ENCODE measurements at places on chromosomes 2 and 18.

GRCh38 chr18:55249550-55249949 lies 290.3 kb upstream of the CCDC68 start:
- no peak for DNase-seq

- DNase-seq, result no peak
Observed at GRCh38 chr18:28963481-28963880, 786.6 kb upstream of the CDH2 start.

DNA sequence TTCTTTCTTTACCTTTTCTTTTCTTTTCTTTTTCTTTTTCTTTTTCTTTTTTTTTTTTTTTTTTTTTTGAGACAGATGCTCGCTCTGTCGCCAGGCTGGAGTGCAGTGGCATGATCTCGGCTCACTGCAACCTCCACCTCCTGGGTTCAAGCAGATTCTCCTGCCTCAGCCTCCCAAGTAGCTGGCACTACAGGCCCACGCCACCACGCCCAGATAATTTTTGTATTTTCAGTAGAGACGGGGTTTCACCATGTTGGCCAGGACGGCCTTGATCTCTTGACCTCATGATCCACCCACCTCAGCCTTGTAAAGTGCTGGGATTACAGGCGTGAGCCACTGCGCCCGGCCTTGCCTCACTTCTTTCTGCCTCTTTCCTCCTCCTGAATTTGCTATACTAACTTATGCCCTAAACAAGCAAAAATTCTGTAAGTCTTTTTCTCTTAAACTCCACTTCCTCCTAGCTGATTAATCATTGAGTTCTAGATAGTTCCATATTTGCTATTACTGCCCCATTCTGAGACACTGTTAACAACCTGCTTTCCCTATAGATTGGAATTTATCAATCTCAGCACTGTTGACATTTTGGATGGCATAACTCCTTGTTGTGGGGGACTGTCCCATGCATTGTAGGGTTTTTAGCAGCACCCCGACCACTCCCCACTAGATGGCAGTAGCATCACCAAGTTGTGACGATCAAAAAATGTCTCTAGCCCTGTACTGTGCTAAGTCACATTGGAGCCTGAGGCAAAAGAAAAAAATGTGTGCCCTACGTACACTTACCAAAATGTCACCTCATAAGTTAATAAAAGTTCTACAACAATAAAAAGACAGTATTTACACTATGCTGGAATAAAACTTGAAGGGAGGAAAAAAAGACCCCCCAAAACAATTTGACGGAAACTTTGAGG lies 16.4 kb upstream of the THADA start:
- no peak for DNase-seq

DNA sequence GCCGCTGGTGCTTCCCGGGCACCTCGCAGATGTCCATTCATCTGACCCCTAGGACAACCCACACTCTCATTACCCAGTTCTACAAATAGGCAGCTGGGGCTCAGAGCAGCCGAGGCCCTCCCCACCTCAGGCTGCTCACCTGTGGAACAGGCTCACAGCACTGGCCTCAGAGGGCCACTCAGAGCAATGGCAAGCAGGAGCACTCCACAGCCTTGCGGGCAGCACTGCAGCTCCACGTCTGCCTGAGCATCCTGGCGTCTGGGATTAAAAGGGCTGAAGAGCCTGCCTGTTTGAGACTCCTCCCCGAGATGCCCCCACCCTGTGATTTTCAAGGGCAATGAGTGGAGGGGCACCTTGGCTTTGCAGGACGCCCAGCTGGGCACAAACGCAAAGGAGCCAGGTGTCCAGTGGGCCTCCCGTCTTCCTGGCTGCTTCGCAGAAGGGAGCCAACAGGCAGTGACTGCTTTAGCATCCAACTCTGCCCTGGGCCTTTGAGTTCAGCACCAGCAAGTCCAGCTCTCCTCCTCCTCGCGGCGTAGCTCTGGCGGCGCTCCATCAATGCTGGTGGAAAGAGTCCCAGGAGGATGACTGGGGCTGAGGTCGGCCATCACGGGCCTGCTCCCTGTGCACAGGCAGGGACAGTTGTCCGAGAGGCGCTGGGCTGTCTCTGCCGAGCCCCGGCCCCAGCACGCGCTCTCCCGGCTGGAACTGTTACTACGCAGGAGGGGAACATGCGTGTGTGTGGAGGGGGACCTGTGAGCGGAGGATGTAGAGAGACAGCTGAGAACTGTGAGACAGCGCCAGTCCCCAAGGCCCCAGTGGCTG lies 297.2 kb downstream of the NDUFA10 start:
- no peak for DNase-seq

GRCh38 chr2:38932586-38932985 lies 42.9 kb downstream of the ARHGEF33 start:
- no peak for DNase-seq

DNA sequence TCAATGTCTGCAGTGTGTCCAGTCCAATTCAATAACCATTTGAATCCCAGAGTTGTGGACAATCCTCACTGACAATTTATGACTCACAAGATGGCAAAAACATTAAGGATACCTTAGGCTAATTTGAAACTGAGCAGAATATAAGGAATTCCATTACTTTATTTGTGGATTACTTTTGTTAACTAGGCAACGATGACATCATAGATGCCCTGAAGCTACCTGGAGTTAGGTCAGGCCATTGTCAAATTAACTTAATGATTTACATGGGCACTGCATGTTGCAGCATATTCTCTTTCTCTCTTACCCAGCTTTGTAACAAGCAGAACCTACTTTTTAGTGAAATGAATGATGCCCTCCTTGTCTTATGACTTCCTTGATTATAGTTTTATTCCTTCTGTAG lies 100.0 kb upstream of the CDCA7 start:
- DNase-seq, result no peak

GRCh38 chr2:71340176-71340575 lies 8.6 kb downstream of the ZNF638 start:
- no peak for DNase-seq

- no peak for DNase-seq
Observed at GRCh38 chr2:63977904-63978303, 41.3 kb downstream of the VPS54 start.

DNA sequence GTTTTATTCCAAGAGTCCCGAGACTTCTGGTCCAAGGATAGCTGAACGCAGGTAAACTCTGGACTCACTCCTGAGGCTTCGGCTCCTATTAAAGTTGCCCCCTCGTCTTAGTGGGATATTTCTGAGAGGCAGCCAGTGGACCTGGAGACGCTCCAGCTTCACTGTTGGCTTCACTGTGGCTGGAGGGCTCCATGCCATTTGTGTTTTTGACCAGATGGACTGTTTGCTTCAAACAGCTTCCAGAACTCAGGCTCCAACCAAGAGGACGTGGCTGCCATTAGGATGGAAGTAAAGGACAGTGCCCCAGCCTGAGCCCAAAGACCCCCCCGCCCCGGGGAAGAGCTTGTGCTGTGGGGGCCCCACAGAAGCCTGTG lies 94.4 kb upstream of the LDAH start:
- no peak for DNase-seq

DNA sequence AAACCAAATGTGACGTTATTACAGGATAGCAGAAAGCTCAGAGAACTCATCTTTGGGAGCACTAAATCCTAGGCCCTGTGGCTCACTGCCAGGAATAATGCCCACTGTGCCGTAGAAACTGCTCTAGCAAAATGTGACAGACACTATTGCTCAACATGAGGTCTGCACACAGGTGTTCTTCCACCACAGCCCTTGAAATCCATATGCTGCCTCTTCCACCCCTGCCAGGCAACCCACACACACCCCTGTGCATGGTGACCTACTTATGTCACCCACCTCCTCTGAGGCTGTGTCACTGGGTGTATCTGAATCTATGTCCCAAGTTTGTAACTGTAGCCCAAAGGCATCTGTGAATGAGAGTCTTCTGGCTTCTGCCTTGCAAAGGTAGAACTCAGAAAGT lies 66.1 kb upstream of the MBOAT2 start:
- DNase-seq, result no peak

DNA sequence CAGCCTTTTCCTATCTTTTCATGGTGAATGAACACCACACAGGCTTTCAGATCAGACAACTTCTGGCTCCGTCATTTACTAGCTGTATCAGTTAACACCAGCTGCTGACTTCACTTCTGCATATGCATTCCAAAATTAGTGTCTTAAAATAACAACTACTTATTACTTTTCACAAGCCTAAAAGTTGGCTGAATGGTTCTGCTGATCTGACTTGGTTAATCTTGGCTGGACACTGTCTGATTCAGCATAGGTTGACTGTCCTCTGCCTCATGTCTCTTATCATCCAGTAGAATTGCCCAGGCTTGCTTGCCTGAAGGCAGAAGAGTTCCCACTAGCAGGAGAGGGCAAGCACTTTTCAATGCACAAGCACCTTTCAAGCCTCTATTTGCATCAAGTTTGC lies 72.7 kb downstream of the MARCHF4 start:
- DNase-seq, result no peak

GRCh38 chr2:11787991-11788390 lies 41.6 kb downstream of the LPIN1 start:
- no peak for DNase-seq

DNA sequence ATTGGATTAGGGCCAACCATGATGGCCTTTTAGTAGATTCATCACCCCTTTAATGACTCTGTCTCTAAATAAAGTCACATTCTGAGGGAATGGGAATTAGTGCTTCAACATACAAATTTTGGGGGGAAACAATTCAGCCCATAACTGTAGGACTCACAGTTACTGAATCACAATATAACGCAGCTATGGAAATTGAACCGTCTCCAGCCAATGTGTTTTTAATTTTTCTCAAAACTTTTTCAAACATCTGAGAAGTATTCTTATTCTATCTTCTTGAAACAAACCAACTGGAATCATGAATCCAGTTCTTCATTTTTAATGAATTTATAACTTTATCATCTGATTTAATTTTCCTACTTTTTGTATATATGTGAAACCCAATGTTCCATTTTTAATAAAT lies 373.1 kb upstream of the SYT4 start:
- no peak for DNase-seq

DNA sequence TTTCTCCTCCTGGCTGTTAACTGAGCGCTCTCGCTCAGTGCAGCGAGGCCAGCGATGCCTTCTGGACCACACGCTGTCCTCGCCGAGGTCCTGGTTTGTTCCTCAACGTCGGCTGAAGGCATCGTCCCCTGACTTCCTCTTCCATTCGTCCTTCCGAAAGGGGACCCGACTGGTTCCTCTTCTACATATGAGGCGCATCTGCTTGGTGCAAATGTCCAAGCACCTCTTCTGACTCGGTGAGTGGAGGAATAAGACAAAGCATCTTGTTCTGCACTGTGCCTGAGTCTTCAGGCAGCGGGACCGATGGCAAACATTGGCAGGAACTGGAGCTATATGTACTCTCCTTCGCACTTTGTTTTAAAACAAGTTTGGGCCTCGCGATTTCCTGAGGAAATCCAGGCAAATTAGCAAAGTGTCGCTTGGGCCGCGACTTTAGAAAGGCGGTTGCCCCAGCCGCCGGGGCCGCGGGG lies 621 bp upstream of the KCNS3 start:
- peak; percentile 38 for DNase-seq

GRCh38 chr2:150230004-150230403 lies 257.5 kb downstream of the RND3 start:
- DNase-seq, result no peak

- no peak for DNase-seq
Observed at GRCh38 chr18:46591783-46592391, 65.1 kb downstream of the LOXHD1 start.

GRCh38 chr2:235685024-235685721 lies 191.3 kb downstream of the AGAP1 start:
- DNase-seq, result no peak

- DNase-seq, result no peak
Observed at GRCh38 chr2:122523143-122523542, 767.7 kb downstream of the TSN start.

DNA sequence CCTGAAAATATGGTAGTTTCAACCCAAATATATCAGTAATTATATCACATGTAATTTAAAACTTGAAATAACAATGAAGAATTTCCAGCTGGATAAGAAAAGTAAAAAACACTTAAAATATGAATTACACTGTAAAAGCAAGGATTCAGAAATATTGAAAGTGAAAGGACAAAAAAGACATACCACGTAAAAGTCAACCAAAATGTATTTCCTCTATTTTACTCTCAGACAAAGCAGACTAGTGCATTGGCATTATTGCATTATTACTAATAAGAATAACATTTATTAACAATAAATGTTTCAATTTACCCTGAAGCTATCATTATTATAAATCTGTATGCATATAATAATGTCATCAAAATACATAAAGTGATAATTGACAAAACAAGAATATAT lies 445.1 kb upstream of the TRIB2 start:
- no peak for DNase-seq

DNA sequence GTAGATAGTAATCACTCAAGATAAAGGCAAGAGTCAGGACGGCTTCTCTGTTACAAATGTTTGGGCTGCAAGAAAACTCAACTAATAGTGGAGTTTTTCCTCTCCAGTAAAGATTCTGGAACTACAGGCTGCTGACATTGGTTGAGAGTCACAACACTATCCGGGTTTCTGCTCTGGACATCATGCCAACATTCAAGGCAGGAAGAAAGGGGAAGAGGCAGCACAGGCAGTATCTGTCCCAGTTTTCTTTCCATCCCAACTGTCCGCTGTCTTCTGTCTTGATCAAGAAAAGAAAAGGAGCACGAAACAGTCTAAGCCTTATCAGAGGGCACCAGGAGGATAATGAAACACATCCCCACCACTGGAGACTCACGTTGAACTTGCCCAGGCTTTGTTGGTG lies 132.1 kb downstream of the MAIP1 start:
- no peak for DNase-seq

DNA sequence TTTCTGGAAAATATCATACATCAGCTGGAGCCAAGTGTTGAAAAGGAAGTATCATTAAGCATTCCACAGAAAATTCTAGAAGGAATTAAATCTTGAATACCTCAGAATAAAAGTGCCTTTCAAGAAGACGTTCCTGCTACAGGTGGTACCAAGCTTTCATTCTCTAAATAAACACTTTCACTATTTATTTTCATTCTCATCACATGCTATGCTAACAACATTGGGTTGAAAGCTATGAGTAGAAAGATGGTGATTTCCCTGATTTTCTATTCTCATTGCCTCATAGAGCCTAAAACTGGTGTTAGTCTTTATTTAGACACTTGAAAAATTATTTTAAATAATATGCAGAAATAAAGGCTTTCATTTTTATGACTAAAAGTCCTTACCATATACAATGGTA lies 324.7 kb downstream of the LRP1B start:
- DNase-seq, result no peak

- no peak for DNase-seq
Observed at GRCh38 chr18:29779096-29779495, 1263.4 kb downstream of the DSC3 start.

All from spinal cord (tissue), 10 donors.